ENCODE measurements at places on chromosomes 13 and 19. TPM values are rescaled to one million over a fixed set of nuclear protein-coding genes. Genes with fewer than 3 reads are reported as not detected.

GRCh38 chr13:40047322-40047771 lies 391.9 kb downstream of the COG6 start:
- DNase-seq: no peak

PSG7 gene
- total RNA-seq: not detected

DNA sequence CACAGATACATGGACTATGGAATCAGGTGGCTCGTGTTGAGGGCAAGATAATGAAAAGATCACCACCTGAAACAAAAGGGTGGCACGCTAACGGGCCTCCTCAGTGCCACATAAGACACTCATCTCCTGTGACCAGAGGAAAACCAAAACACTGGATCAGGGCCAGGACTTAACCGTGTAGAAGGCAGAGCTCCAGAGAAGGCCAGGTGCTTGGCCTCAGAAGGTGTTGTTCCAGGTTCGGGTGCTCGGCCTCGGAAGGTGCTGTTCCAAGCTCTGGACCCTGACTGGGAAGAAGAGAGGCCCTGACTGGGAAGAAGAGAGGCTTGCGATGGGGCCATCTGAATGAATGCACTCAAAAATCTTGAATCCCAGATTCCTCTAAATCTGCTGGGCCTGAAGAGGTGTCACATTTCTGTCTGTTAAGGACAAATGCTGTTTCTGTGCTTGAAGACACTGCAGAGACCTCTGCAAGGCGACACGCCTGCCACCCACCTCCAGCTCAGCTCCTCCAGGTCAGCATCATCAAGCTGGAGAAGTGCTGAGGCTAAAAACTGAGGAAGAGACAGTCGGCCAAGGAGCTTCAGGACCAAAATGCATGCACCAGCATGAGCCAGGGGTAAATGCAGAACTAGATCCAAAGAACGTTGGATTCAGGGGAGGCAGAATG lies 2.7 kb upstream of the RASA3 start:
- no peak for DNase-seq

ICAM4 gene
- total RNA-seq: not detected

ZNF415 gene
- 6.1 TPM for total RNA-seq

CRYL1 gene
- 115 TPM for total RNA-seq

DNA sequence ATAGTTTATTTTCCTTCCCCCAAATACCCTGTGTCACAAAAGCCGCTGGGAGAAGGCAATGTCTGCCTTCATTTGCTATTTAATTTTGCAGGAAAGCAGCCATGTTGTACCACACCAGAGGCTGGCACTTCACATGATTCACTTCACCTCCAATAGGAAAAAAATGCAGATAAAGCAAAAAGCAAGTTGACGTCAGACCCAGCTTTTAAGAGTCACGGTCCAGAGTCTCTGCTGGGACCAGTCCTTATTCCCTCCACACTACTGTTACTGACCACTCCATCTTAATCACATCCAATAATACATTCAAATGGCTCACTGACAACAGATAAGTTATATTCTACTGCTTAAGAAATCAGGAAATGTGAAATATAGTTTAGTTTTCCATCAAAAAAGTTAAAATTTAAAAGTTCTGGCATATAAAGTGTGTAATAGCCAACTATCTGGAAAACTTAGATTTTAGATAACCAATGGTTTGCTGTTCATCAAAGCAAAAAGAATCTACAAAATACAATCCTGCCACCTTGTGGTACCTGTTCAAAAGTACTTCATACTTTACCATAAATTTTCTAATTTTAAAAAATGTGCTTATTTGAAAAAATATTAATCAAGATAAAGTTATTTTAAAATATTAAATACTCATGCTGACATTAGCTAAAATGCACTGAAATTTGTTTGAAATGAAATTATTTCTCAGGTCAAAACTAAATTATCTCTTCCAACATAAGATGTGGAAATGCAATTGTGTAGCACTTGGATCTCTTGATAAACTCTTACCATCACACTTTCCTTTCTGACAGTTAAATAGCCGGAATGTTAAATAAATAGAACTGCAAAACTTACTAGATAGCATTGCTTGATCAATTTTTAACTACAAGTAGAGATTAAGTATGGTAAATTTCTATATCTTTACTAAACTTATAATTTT lies 97.3 kb downstream of the SERP2 start:
- no peak for DNase-seq

MARCHF2 gene
- total RNA-seq: 27.2 TPM

- DNase-seq: no peak
Measured at GRCh38 chr13:49602005-49602404, 16.6 kb upstream of the RCBTB1 start.

GRCh38 chr13:76512721-76513145 lies 373.5 kb downstream of the KCTD12 start:
- DNase-seq: no peak
